ENCODE measurements at places on chromosomes 2 and 18.

DNA sequence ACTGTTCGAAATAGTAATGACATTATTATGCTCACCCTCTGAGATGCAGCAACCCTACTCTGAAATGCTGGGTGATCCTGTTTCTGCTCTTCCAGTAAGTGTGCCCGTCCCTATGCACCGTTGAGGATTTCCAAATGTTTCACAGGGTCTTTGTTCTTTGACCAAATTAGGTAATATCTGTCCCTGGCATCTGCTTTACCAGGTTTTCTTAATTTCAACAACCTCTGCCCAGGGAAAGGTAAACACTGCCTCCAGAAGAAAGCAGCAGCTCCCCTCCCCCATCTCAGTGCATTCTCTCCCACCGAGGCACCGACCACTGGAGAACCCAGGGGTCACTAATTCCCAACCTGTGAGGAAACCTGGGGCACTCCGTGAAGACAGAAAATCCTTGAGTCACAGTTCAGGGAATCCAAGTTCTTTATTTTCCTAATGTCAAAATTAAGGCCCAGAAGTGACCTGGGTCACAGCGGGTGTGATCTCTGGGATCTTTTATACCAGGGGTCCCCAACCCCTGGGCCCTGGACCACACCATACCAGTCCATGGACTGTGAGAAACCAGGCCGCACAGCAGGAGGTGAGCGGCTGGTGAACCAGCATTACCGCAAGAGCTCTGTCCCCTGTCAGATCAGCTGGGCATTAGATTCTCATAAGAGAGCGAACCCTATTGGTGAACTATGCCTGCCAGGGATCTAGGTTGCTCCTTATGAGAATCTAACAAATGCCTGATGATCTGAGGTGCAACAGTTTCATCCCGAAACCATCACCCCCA is 1.2 kb upstream of the GRB14 start:
- no peak for DNase-seq

DNA sequence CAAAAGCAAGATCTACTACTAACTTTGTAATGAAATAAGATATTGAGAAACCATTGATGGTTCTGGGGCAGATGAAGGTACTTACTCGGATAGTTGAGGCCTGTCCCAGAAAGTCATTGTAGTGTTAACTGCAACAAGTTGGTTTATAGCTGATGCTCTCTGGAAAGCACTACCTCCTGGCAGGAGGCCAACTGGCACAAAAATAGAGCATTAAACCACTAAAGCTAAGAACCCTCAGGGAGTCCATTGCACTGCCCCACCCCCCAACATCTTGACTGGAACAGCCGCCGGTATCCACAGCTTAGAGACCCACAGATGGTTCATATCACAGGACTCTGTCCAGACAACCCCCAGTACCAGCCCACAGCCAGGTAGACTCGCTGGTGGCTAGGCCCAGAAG is 552.5 kb upstream of the CRIM1 start:
- DNase-seq, result no peak

GRCh38 chr2:164335947-164336346 is 285.3 kb downstream of the GRB14 start:
- DNase-seq, result no peak

GRCh38 chr2:28613633-28614501 is 118.0 kb downstream of the PLB1 start:
- no peak for DNase-seq

GRCh38 chr2:192026059-192026824 is 168.5 kb downstream of the TMEFF2 start:
- no peak for DNase-seq

DNA sequence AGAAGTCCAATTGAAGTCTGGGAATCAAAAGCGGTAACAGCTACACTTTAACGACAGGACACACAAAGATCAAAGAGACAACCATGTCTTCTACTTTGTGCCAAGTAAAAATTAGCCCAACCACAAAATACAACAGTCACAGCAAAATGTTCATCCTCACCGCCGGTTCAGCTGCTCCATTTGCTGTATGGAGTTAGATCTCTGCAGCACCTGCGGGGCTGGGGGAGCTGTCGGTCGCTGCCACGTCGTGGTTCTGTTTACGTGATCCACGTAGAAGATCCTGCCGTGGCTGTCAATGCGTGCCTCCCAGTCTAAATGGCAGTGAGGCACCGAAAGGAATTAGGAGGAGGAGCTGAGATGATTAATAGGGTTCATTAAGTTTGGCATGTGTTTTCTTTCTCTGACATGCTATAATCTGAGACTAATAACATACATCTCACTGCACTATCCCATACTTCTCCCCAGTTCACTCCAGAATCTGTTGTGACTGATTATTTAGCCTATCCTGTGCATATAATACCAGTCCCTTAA is 136.5 kb upstream of the STK17B start:
- no peak for DNase-seq

DNA sequence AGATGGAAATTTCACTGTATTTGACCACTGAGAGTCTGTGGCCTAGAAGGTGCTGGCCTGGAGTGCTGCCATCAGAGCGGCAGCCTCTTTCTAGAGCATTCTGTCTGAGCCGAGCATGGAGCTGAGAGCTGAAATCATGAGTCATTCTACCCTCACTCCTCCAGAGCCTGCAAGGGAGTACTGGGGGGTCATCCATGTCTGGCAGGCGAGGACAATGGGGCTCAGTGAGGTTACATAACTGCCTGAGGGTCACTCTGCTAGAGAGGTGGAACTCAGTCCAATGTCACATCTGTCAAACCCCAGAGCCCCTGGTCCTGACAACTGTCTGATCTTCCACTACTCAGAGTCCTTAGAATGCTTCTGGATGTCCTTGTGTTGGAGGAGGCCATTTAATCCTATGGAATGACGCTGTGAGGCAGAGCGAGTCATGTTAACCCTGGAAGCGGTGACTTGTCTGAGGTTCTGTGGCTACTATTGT is 65.3 kb downstream of the HAUS1 start:
- DNase-seq, result no peak

- no peak for DNase-seq
These were observed 298.3 kb downstream of the KCNS3 start for GRCh38 chr2:18176679-18177215.

- no peak for DNase-seq
These were observed 4.6 kb downstream of the LAMA3 start for GRCh38 chr18:23693846-23694245.

DNA sequence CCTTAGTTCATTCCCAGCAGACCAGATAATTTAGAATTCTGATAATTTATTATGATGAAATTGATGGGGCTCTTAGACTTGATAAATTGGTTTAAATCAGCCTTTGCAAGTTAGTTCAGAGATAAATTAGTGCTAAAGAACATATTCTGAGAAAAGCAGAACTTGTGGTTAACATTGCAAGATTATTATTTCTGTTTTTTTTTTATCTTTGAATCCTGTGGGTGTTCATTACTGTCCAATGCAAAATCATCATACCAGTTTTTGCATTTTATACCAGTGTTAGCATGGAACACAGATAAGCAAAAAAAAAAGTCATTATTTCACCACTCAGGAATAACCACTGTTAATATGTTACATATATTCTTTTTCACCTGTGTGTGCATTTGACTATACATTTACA is 9.1 kb downstream of the SEPTIN2 start:
- no peak for DNase-seq

- no peak for DNase-seq
These were observed 158.2 kb upstream of the CCDC150 start for GRCh38 chr2:196481324-196481697.

- no peak for DNase-seq
These were observed 40.4 kb downstream of the LDLRAD4 start for GRCh38 chr18:13258921-13259320.

DNA sequence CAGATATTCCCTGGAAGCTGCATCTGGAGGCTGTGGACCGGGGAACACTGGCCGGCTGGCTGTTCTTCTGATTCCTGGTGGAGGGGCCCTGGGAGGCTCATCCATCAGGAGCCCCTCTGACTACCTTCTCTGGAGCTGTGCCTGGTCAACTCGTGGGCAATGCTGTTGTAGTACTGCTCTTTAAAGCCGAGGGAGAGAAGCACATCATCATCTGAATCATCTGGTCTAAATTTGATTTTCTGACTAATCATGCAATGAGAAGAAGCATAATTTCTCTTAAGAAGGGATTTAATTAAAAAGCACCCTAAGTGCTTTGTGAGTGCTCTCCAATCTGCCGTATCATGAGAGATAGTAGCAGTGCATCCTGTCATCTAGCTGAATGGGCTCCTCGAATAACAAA is 229.5 kb downstream of the FHOD3 start:
- no peak for DNase-seq

GRCh38 chr2:94870440-94871225 is 597 bp upstream of the TEKT4 start:
- no peak for DNase-seq

DNA sequence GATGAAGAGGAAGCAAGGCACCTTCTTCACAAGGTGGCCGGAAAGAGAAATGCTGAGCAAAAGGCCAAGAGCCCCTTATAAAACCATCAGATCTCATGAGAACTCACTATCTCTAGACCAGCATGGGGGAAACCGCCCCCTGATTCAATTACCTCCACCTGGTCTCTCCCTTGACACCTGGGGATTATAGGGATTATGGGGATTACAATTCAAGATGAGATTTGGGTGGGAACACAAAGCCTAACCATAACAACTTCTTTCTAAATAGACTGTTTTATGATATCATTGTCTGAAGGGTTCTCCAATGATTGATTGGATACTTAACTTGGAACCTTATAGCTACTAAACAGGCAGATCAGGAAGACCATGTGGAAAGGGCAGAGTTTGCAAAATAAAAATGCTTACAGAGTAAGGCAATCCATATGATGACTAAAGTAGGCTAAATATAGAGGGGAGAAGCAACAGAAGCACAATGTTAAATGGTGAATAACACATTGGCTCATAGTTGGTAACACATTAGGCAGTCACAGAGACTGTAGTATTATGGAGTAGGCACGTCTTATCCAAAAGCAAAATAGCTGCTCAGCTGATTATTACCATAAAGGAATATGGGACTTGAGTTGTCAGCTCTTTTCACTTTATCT is 179.0 kb downstream of the BARD1 start:
- no peak for DNase-seq

DNA sequence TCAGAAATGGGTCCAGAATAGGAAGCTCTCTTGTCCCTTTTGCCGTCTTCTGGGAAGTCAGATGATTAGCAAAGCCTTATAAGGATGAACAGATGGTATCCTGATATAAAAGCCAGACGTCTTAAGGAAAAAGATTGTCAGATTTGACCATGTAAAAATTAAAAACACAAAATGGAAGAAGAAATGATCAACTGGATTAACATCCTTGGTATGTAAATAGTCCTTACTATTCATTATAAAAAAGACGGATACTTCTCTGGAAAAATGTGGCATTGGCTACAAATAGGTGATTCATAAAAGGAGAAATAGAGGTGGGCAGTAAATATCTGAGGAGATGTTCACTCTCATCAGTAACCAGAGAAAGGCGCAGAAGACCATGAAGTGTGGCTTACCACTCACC is 33.7 kb upstream of the SCLY start:
- DNase-seq, result no peak

- DNase-seq, result no peak
These were observed 102.8 kb downstream of the SMAD7 start for GRCh38 chr18:48847807-48848486.

- no peak for DNase-seq
These were observed 55.1 kb downstream of the LTBP1 start for GRCh38 chr2:33001823-33002222.

DNA sequence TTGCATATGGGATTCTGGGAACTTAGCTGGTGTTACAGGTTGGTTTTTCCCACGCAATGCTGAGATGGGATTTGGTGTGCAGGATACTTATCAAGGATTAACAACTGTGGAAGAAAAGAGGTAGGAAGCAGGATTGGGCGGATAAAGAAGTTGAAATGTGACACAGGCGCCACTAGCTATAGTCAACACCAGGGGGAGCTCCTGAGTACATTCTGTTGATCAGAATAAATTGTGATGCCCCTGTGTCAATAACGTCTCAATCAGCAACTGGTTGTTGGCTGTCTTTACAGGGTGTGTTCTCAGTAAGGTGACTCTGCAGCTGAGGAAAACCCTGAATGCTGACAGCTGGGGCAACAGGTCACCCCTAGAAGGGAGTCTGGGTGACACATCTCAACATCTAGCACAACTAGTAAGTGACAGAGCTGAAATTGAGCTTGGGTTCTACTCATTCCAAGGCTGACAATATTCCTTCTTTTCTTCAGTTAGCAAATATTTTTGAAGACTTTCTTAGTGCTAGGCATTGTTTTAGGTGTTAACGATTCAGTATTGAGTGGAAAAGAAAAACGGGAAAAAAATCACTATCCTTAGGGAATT is 143.0 kb downstream of the ARL6IP6 start:
- peak; percentile 54 for DNase-seq

DNA sequence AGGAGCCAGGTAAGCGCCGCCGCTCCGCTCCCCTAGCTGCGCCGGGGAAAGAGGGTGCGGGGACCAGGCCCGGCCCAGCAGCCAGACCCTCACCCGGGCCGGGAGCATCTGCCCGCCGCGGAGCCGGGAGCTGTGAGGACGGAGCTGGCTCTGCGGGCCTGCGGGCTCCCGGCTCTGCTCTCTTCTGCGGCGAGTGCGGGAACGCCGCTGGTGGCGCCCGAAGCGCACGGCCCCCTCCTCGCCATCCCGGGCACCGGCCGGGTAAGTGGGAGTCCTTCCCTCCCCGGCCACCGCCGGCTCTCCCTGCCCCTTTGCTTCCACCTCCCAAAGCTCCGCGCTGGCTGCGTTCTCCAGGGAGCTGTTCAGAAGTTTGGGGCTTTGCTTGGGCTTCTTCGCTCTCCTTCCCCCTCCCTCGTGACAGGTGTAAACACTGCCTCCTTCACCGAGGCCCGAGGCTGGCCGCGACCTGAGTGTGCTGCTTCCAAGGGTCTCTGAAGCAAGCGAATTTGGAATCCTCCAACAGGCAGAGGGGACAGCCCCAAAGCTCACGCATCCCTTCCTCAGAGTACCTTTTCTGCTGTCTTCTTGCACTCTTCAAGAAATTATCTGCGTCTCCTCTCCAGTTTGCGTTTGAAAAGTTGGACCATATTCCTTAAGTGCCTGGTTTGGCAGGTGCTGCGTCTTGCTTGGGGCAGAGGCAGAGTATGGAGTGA is 632 bp downstream of the AFTPH start:
- peak; percentile 33 for DNase-seq

DNA sequence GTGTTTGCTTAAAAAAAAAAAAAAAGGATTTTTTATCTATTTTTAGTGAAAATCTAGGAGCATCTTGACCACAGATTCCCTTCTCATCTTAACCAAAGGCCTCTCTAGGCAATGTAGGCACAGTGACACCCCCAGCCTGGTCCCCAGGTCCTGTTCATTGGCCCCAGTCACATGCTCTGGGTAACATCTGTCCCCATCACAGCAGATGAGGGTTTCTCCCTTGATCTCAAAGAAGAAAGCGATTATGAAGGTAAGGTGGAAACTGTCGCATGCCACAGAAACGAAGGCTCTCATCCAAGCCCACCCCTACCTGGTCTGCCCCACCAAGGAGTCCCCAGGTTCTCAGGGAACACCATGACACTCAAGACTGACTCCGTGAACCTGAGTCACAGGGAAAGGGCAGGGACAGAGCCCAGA is 4.7 kb downstream of the HS6ST1 start:
- no peak for DNase-seq

Measured in NT2/D1 (cell line).